ENCODE measurements at places on chromosomes 4 and X.

DNA sequence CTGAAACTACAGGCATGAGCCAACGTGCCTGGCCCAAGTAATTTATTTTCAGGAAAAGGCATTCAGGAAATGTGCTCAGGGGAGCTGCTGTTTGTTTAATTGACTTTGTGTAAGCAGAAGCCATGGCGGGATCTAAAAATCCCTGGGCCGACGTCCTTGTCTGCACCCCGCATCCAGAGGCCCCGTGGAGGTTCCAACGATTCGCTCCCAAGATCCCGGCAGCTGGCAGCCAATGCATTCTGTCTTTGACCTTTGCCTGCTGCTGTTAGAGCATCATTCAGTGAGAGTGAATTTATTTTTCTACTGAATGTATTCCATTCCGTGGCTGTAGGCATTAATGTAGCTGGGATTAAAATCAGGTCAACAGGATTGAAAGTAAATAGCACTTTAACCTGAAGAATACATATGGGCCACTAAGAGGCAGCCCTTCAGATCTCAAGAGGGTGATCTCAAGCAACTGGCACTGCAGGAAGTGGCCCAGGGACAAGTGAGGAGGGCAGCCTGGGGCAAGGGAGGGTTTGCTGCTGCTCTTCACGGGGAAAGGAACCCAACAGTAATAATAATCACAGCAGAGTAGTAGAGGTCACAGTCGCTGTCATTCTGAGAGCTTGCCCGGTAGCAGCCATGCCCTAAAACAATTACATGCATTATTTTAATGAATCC, 75.2 kb downstream of the PSAPL1 start:
- DNase-seq, result no peak

DNA sequence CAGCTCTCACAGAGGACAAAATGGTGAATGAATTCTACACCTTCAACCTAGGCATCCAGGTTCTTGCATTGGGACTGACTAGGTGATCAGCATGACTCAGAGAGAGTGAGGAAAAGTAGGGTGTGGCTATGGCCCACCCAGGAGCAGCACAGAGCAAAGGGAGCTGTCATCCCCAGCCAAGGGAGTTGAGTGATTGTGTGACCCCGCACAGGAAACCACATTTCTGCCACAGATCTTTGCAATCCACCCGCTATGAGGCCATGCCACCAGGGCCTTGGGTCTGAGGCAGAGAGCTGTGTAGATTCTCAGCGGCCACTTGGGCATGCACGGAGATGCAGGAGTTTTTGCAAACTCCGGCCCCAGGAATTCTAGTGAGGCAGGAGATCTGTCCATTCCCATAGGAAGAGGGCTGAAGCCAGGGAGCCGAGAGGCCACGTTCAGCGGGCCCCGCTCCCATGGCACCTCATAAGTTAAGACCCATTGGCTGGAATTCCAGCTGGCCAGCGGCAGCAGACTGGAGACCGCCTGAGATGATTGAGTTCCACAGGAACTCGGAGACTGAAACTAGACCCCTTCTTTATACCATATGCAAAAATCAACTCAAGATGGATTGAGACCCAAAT, 75.9 kb downstream of the NAA11 start:
- DNase-seq, result no peak

- no peak for DNase-seq
Observed at GRCh38 chr4:101953949-101954348, 163.4 kb downstream of the BANK1 start.

- DNase-seq, result no peak
Observed at GRCh38 chrX:96884027-96884426, 319 bp downstream of the RPA4 start.

DNA sequence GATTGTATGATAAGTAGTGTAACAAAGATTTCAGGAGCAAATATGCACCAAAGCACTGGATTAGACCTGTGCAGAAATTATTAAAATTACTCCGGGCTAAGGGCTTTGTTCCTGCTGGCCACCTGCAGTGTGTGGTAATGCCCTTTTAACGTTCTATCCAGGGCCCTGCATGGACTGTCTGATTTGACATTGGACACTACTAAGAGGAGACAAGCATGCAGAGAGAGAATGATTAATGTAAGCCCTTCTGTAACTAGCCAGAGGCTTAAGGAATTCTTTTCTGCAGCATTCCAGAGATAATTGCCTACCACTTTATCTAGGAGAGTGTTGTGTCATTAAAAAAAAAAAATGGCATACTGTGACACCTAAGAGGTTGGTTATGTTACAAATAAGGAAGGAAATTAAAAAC, 117.0 kb downstream of the PCDH7 start:
- no peak for DNase-seq

DNA sequence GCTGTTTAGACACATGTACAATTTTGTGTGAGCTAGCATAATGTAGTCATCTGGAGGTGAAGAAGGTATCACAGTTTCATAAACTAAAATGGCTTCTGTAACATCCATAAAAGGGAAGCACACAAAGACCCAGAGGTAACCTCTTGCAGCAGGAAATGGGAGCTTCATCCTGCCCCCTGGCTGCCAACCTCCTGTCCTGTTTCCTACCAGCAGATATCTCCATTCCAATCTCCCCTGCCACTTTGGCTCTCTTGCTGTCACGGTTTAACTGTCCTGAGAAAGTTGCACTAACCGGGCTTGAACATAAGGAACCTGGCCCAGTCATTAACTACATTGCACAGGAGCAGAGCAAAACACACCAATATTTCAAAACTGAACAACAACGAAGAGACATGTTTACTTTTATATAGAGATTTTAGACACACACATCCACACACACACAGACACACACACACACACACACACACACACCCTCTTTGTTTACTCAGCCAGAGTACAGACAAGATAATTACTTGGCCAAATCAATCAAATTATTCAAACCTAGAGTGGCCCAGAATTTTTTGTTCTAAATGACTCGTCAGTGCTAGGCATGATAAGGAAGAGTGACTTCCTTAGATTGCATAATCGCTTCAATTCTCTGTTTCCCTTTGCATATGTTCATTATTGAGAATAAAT, 24.2 kb downstream of the MID2 start:
- DNase-seq, result no peak

DNA sequence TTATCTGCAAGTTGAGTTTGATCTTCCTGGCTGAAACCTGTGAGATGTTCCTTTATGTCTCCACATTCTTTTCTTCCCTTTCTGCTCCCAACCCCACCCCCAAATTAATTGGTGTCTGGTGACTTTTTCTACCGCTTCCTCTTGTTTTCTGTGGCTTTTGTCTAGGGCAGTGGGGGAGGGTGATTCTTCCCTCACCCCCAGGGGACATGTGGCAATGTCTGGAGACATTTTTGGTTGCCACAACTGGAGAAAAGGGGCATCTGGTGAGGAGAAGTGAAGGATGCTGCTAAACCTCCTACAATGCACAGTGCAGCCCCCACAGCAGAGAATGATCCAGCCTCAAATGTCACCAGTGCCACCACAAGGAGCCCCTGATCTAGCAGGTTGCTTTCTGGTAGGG, 152.9 kb downstream of the NHS start:
- no peak for DNase-seq

GRCh38 chrX:78619834-78620233, 39.3 kb downstream of the RTL3 start:
- no peak for DNase-seq

DNA sequence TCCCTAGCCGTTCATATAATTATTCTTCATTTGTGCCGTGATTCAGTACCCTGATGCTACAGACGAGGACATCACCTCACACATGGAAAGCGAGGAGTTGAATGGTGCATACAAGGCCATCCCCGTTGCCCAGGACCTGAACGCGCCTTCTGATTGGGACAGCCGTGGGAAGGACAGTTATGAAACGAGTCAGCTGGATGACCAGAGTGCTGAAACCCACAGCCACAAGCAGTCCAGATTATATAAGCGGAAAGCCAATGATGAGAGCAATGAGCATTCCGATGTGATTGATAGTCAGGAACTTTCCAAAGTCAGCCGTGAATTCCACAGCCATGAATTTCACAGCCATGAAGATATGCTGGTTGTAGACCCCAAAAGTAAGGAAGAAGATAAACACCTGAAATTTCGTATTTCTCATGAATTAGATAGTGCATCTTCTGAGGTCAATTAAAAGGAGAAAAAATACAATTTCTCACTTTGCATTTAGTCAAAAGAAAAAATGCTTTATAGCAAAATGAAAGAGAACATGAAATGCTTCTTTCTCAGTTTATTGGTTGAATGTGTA, 7.0 kb downstream of the SPP1 start:
- no peak for DNase-seq

GRCh38 chrX:103276581-103277002, at the start of gene TCEAL5:
Gene TCEAL5, minus strand, starts transcription at chrX:103276750. Its CDS starts 2,187 bp downstream, at chrX:103274563.
- DNase-seq, result no peak

GRCh38 chr4:69713593-69713992, 46.8 kb downstream of the SULT1B1 start:
- no peak for DNase-seq

DNA sequence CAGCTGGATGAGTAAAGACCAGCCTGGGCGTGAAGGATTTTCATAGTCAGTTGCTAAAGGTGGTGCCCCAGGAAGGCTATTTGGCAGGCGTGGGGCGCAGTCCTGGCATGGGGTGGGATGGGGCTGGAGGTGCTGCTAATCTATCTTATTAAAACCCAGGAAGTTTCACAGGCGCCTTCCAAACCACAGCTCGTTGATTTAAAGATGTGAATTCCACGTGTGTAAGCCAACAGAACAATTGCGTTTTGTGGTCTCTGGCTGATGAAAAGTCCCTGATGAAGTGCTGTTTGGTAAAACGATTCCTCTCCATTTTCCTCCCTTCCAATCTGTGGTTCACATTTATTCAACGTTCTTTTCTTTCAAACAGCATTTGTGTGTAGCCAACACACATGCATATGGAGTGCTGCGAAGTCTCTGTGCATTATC, 105.0 kb downstream of the TBL1X start:
- DNase-seq, result no peak

DNA sequence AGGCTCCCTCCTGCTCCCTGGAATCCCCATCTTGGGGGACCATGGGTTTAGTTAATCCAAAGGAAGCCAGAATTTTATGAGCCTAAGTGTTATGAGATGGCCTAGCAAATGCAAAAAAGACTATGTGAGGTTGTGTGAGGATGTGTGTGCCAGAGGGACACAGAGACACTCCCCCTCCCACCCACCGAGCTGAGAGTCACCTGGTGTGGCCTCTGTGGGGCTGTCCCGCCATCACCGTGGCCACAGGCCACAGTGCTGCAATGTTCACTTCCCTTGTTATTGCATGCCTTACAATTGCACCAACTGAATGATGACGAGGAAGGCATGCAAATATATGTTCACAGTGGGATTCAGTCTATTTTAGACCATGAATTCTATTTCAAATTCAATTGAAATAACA, 601 bp upstream of the FGFBP2 start:
- DNase-seq, result no peak

- no peak for DNase-seq
Observed at GRCh38 chr4:159268607-159269006, 165.7 kb downstream of the RAPGEF2 start.

DNA sequence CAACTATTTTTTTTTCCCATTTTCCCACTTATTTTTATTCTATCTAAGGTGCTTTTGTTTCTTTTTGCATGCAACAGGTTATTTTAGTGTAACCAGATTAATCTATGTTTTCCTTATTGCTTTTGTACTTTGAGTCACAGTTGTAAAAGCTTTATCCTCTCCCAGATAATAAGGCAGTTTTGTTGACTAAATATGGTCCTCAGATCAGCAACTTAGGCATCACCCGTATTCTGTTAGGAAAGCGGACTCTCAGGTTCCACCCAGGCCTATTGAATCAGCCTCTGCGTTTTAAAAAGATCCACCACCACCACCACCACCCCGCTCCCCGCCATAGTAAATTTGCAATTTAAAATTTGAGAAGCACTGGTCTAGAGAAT, 58.6 kb upstream of the USP9X start:
- DNase-seq, result no peak

- DNase-seq, result no peak
Observed at GRCh38 chr4:157885811-157886210, 287.0 kb downstream of the GASK1B start.

- DNase-seq, result no peak
Observed at GRCh38 chrX:14194711-14195110, 165.0 kb upstream of the GEMIN8 start.

- no peak for DNase-seq
Observed at GRCh38 chrX:11367609-11368430, 74.6 kb downstream of the AMELX start.

DNA sequence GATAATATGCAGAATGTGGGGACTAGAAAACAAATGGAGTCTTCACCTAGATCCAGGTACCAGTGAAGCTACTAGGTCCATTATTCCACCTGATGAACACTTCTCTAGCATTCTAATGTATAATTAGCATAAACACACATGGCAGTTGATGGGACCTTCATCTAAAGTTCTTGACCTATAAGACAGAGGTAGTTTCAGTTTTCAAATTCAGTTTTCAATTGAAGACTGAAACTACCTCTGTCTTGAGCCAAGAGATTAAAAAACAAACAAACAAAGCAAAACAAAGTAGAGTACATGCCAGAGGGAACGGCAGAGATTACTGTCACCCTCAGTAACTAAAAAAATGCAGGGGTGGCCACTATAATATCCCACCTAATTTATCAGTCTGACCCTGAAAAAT, 199.9 kb upstream of the NEIL3 start:
- no peak for DNase-seq

- no peak for DNase-seq
Observed at GRCh38 chr4:56149591-56149990, 200.8 kb downstream of the CEP135 start.

DNA sequence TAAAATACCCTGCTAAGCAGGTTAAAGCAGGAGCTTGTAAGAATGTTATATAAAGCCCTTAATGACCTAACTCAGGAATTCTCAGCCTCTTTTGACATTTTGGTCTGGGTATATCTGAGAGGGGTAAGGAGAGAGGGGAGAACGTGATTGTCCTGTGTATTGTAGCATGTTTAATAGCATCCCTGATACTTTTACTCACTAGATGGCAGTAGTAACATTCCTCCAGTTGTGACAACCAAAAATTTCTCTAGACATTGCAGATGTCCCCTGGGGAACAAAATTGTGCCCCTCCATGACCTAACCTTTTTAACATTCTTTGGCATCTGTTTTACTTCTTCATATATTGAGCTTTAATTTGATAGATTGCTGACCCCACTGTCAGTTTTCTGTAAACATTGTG, 17.9 kb downstream of the SMARCA5 start:
- no peak for DNase-seq

GRCh38 chrX:133999031-133999705, 13.8 kb upstream of the GPC3 start:
- DNase-seq, result no peak

GRCh38 chr4:159103384-159103990, 608 bp downstream of the RAPGEF2 start:
- DNase-seq, result peak; percentile 10

- DNase-seq, result no peak
Observed at GRCh38 chr4:126414741-126415140, 1100.0 kb downstream of the FAT4 start.

Data from stimulated activated CD4-positive, alpha-beta T cell treated with anti-CD3 and anti-CD28 coated beads, Interleukin-1b, Interleukin-23, amount 100 ng/mL, for 1 hour (primary cell).